ENCODE measurements at places on chromosomes 4 and X. TPM values are rescaled to one million over a fixed set of nuclear protein-coding genes. Genes with fewer than 3 reads are reported as not detected.

The PRKG2 gene
- polyA plus RNA-seq = 0.53 TPM

The RBMXL3 gene
- not detected for polyA plus RNA-seq

The HSFX1 gene
- polyA plus RNA-seq = 0.14 TPM

The PCSK1N gene
- polyA plus RNA-seq = 11.1 TPM

The VEGFD gene
- not detected for polyA plus RNA-seq

The PHKA1 gene
- polyA plus RNA-seq = not detected

The SSX4B gene
- not detected for polyA plus RNA-seq

The BRS3 gene
- polyA plus RNA-seq = not detected

The RTL5 gene
- polyA plus RNA-seq = 0.55 TPM

The ADGRL3 gene
- not detected for polyA plus RNA-seq

The CLDN34 gene
- polyA plus RNA-seq = not detected

The RNF150 gene
- polyA plus RNA-seq = not detected

The ADGRG2 gene
- polyA plus RNA-seq = 0.05 TPM

The EGF gene
- not detected for polyA plus RNA-seq

The TNMD gene
- not detected for polyA plus RNA-seq

The ZNF595 gene
- 10.6 TPM for polyA plus RNA-seq

The ALAS2 gene
- polyA plus RNA-seq = not detected

The CT47B1 gene
- not detected for polyA plus RNA-seq

The IL9R gene
- 0.16 TPM for polyA plus RNA-seq

The SYTL5 gene
- not detected for polyA plus RNA-seq

All from CD8-positive, alpha-beta memory T cell (primary cell).